ENCODE measurements at places on chromosomes 5 and 9. TPM values are rescaled to one million over a fixed set of nuclear protein-coding genes. Genes with fewer than 3 reads are reported as not detected.

TRPM3 gene
- total RNA-seq: not detected

TXNDC8 gene
- not detected for total RNA-seq

OR1Q1 gene
- not detected for total RNA-seq

GRCh38 chr9:98795295-98795955 lies 930 bp downstream of the ANKS6 start:
- H3K36me3 ChIP-seq: peaks cover 12% of the 10 kb centered on the region
- no peak for DNase-seq
- peaks cover 42% of the 10 kb centered on the region for H3K4me1 ChIP-seq
- H3K27ac ChIP-seq: no peak overlapping the region
- no peaks in the 10 kb centered on the region for H3K27me3 ChIP-seq
- peak overlapping the region; percentile 78 for H3K4me3 ChIP-seq

DNA sequence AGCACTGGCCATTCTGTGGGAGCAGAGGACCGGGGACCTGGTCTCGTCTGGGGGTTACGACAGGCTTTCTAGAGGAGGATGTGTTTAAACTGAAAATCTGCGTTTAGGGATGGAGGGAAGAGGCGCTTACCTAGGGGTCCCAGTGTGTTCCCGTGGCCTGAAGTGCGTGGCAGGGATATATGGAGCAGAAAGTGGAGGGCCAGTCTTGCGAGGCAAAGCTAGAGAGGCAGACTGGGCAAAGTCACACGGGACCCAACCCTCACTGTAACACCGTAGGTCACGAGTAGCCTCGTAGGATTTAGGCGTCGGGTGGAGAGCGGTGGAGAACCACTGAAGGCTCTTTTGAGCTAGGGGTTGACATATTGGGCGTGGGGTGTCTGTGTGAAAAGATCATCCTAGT lies 32.8 kb upstream of the POMT1 start:
- H3K4me1 ChIP-seq: no peaks in the 10 kb centered on the region
- no peak overlapping the region for H3K27ac ChIP-seq
- H3K4me3 ChIP-seq: no peak overlapping the region
- peaks cover 50% of the 10 kb centered on the region for H3K36me3 ChIP-seq
- DNase-seq: no peak
- H3K27me3 ChIP-seq: no peaks in the 10 kb centered on the region

PRDM9 gene
- total RNA-seq: not detected

Data from activated T-cell treated with anti-CD3 and anti-CD28 coated beads, Interleukin-2, amount 50 U/mL, for 72 hours (primary cell).